Dorsolateral prefrontal cortex (tissue), 122 donors: ENCODE measurements at places on chromosomes 1 and 21. TPM values are rescaled to one million over a fixed set of nuclear protein-coding genes. Genes with fewer than 3 reads are reported as not detected.

CCDC185 gene
- total RNA-seq = not detected

PTGS2 gene
- total RNA-seq = 5.5 TPM

CA6 gene
- total RNA-seq = not detected

IGSF5 gene
- total RNA-seq = 1.2 TPM
